ENCODE measurements at places on chromosomes 6 and 20.

GRCh38 chr20:20237093-20237959 lies 130.6 kb upstream of the INSM1 start:
- DNase-seq = no peak

DNA sequence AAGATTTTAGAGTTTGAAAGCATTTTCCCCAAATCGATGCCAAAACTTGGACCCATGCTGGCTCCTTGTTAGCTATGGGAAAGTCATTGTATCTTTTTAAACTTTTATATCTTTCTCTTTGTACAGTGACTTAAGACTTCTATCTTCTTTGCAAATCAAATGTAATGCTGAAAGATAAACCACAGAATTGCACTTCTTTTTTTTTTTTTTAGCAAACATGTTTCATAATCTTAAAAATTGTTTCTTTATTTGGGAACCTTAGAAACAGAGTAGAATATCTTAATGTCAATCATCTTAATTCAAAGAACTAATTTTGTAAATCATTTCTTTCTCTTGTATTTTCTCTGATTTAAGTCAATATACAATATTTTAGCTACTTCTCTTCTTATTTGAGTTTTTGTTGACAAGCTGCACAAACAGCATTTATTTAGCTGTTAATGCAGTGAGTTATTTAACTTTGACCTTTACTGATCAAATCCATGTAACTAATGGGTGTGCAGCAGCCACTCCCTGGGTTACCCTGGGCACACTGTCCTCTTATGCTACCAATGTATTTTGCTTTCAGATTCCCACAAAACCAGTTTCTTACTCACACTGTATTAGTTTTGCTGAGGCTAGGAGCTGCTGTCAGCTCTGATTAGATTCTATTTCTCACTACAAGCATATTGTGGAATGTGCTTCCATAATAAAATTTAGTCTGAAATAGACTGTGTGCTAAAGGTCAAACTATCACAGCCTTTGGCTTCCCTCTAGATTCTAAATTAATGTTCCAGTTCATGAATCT lies 279.6 kb downstream of the ADGB start:
- no peak for DNase-seq

- no peak for DNase-seq
Observed at GRCh38 chr6:12222405-12223366, 67.5 kb upstream of the EDN1 start.

DNA sequence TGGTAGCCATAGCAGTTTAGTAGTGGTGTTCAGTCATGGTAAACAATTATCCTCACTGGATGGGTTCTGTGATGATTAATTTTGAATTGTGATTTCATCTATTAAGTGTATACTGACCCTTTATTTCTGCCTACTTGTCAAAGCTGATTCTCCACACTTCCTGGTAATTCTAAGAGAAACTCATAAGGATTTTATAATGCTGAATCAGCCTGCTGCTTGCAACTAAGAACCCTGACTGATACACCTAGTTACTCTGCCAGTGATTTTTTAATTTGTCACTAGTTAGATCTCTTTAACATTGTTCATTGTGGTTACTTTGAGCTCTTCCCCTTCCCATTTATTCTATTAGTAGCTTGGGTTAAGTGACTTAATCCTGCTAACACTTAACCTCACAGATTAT lies 8.6 kb downstream of the CDC40 start:
- DNase-seq = no peak
